ENCODE measurements at places on chromosomes 6 and 20.
A peak's percentile ranks its signal among the peaks of the same experiment; 100 is the strongest.

DNA sequence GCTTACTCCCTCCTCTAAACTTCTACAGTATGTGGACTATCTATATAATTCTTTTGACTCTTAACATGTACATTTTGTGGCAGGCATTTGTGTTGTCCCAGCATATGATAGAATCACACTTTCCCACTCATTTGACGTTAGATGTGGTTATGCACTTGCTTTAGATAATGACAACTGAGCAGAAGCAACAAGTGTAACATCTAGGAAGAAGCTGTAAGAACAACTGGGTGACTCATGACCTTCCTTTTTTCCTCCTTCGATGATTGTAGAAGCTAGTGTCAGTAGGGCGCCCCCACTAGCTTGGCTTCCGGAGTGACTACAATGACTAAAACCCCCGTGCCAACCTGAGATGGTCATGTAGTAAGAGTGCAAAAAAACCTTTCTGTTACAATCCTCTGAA, 74.6 kb upstream of the CEP85L start:
- DNase-seq: no peak

GRCh38 chr6:99588618-99589289, 17.9 kb upstream of the PRDM13 start:
- peak; percentile 90 for DNase-seq

DNA sequence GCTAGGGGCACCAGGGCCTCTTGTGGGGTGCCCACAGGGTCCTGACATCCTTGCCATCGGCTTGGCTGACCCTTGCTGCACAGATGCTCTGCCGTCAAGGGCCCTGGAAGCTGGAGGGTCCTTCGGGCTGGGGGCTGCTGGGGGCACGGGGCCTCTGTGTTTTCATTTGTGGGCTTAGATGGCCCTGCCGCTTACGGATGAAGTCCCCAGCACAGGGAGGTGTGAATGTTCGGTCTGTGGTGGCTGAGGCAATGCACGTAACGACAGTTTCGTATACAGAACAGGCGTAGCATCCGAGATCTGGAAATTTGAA, 14.5 kb downstream of the SS18L1 start:
- no peak for DNase-seq

DNA sequence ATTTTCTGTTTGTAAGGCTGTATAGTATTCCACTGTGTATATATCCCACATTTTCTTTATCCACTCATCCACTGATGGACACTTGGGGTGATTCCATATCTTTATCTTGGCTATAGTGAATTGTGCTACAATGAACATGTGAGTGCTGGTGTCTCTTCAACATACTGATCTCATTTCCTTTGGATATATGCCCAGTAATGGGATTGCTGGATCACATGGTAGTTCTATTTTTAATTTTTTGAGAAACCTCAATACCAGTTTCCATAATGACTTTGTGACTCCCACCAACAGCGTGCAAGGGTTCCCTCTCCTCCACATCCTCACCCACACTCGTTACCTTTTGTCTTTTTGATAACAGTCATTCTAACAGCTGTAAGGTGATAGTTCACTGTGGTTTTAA, 166.0 kb downstream of the ARHGAP18 start:
- DNase-seq: no peak

GRCh38 chr20:45432294-45432693, 16.4 kb downstream of the PIGT start:
- DNase-seq: no peak

GRCh38 chr20:48002517-48002970, 217.3 kb upstream of the SULF2 start:
- no peak for DNase-seq

GRCh38 chr6:169935348-169935718, 183.9 kb downstream of the ERMARD start:
- DNase-seq: no peak

DNA sequence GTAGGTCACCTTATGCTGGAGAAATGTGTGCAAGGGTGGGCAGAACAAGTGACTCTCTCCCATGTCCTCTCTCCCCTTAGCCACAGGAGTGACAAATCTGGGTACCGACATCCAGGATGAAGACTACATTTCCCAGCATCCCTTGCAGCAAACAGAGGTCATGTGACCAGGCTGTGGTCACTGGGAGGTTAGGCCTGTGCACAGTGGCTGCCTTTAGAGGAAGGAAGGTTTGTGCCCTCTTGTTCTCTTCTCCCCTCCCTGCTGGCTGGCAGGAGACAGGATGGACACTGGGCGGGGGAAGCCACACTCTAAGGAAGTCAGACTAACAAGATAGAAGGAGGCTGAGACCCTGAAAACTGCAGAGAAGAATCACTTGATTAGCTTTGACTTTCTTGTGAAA, 360.2 kb downstream of the PREX1 start:
- DNase-seq: no peak

DNA sequence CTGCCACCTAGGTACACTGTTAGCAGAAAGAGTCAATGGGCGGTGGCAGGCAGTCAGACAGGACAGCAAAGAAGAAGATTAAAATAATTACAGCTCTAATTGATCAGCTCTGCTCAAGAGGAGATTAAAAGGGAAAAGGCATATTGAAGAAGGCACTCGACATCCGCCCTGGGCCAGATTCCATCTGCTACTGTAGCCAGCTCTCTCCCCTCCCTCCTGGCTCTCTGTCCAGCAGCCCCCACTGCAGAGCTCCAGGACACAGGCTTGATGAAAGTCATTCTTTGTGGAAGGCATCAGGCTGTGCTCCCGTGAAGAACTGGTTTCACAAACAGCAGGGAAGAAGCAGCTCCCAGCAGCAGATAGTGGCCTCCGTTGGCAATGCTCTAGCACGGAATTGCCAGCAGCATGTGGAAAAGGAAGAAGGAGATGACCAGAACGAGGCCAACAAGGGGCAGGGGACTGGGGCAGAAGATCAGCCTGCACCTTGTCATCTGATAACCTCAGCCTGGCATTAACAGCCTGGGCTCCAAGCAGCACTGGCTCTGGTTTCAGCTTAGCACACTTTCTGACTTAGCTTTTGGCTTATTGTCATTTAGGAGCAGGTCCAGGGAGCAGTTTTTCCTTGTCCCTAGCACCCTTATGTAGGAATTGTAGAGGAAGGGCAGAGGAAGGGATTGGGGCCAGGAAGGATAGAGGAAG, 465.9 kb downstream of the KIF16B start:
- no peak for DNase-seq

- DNase-seq: no peak
These were observed 128.8 kb upstream of the GGTLC1 start for GRCh38 chr20:24117383-24117782.

DNA sequence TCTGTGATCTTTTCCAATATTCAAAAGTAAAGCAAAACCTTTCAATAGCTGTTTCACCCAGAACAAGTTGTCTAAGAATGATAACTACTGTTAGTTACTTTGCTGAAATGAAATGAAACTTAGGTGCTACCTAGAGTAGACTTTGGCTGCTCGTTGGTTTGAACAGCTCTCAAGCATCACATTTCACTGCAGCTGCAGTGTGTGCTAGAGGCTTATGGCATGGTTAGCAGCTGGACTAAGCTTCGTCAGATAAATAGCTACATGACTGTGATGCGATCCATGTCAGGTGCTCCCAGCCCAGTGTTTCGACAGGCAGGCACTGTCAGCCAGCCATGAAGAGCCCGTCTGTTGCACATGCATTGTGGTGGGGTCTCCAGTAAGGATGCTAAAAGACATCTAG, 201.1 kb downstream of the TFAP2B start:
- DNase-seq: no peak

DNA sequence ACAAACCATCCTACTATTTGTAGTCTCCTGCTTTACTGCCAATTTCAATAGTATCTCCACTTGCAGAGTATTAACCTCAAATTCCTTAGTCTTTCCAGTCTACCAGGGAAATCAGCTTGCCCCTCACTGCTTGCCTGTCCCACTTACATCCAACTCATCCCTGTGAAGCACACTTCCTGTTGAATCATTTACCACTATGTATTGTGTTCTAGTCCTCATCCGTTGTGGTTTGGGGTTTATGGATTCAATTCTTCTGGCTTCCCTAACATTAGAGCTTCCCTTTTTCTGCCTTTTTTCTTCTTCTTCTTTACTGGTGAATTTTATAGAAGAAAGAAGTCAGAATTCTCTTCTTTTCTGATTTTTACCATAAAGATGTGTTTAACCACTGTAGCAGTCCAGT, 5.1 kb upstream of the TXLNB start:
- no peak for DNase-seq

- DNase-seq: no peak
These were observed 15.4 kb upstream of the FBXO30 start for GRCh38 chr6:145829950-145830349.

DNA sequence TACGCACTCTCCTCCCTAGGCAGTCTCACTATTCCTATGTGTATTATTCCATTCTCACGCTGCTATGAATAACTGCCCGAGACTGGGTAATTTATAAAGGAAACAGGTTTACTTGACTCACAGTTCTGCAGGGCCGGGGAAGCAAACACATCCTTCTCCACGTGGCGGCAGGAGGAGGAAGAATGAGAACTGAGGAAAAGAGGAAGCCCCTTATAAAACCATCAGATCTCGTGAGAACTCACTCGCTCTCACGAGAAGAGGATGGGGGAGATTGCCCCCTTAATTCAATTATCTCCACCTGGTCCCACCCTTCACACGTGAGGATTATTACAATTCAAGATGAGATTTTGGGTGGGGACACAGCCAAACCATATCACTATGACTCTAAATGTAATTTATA, 61.9 kb downstream of the ECT2L start:
- no peak for DNase-seq

- no peak for DNase-seq
These were observed 88.6 kb upstream of the TMEM181 start for GRCh38 chr6:158471339-158471738.

DNA sequence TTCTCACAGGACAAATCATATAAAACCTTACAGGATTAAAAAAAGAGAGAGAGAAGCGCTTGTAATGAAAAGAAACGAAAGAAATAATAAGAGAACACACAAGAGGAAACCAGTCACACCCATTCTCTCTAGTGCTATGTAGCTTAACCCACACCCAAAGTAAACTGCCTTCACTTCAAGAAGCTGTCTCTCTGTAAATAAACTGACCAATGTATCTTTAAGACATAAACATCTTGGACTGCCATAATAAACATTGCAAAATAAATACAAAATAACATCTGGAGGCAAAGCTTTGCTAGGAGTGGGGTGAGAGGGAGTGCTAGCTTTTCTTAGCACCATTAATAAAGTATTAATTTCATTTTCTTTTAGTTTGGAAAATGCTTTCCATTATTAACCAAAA, 61.6 kb upstream of the RNF146 start:
- no peak for DNase-seq

DNA sequence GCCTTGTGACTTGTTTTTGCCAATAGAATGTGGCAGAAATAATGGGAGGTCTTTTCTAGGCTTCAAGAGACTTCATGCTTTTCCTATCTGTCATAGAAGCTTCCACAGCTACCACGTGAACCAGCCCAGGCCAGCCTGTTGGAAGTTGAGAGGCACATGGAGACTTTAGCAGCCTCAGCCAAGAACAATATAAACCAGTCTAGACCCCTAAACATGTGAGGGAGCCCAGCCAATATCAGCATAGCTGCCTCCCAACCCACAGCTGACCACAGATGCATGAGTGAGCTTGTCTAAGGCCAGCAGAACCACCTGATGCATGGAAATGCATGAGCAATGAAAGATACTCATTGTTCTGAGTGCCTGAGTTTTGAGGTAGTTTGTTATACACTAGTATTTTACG, 540.7 kb upstream of the BTBD3 start:
- no peak for DNase-seq

- no peak for DNase-seq
These were observed 66.7 kb upstream of the BMP2 start for GRCh38 chr20:6700563-6701329.

GRCh38 chr6:125866433-125866832, 75.7 kb downstream of the NCOA7 start:
- no peak for DNase-seq

GRCh38 chr6:135941275-135942025, 89.9 kb downstream of the PDE7B start:
- DNase-seq: no peak

DNA sequence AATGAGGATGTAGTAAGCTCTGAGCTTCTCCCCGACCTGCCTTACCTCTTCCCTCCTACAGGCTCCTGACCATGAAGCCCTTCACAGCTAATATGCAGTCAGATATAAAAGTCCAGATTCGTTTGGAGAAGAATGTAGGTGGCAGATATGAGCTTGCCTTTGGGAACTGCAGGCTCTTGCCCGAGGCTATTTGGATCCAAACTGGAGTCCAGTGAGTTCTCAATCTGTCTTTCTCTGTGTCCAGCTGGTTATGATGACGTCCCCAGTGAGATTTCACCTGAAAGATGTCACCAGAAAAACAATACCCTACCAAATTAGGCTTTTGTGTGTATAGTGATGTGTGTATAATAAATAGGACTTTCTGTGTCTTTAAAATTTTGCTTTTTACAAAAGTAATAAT, 14.7 kb upstream of the BPIFA3 start:
- DNase-seq: no peak

Data from COR-L47 (cell line).